ENCODE measurements at places on chromosomes 6 and 20. TPM values are rescaled to one million over a fixed set of nuclear protein-coding genes. Genes with fewer than 3 reads are reported as not detected.
A peak's percentile ranks its signal among the peaks of the same experiment; 100 is the strongest.

DNA sequence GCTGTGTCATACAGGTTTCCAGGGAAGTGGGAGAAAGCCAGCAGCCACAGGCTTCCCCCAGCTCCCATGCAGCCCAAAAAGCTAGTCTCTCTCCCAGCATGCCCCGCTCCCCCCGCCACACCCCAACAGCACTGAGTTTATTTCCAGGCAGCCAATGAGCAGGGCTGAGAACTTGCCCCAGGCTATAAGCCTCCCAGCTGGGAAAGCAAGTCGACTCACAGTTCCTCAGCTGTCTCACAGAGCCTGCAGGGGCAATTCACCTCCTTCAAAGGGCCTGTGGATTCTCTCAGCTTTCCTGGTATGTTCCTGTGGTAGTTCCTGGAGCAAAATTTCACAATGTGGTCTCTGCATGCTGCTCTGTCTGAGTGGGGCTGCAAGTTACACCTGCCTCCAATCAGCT lies 34.2 kb downstream of the PAX1 start:
- no peak for DNase-seq

Gene MRPS10
- 26.8 TPM for total RNA-seq

Gene AVP
- total RNA-seq: not detected

- peak; percentile 87 for DNase-seq
Observed at GRCh38 chr6:118650582-118651281, 659 bp downstream of the CEP85L start.

DNA sequence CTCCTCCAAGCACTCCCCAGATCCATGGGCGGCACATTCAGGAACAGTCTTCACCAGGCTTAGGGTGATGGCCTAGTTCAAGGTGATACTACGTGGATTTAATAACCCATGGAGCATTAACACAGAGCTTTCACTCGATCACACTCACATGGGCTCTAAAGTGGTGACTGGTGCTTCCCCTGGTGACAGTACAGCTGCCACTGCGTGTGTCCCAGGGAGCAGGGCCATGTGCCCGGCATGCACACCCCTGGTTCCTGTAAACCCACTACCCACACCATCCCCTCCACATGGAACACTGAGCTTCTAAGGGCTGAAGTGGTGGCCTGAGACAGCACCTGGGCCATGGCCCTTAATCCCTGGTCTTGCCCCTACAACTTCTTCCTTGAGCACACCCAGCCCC lies 27.8 kb upstream of the APMAP start:
- DNase-seq: peak; percentile 44

GRCh38 chr6:80403365-80403764 lies 296.9 kb downstream of the BCKDHB start:
- no peak for DNase-seq

DNA sequence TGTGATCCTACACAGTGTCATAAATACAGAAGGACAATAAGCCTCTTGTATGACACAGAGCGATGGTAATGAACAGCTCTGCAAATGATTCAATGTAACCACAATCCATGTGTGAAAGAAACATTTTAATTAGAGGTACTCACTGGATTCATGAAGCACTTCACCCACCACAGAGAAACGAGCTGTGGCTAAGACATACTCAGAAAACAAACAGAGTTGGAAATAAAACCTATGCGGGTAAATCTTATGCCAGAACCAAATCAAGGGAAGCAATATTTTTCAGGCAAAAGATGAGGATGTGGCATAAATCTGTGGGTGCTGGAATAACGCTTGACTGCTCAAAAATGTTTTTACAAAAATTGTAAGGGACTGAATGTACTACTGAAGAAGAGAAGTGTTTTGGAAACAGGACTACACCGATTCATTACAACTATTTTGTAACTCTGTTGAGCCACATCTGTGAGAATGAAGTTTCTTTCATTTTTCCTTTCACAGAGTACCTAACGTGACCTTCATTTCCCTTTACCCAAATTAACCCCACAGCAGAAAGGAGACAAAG lies 112.1 kb downstream of the WDR27 start:
- no peak for DNase-seq

Gene CNPY3
- 33.7 TPM for total RNA-seq

GRCh38 chr6:137751768-137752560 lies 115.1 kb upstream of the TNFAIP3 start:
- DNase-seq: no peak

Gene TAGAP
- total RNA-seq: 2.5 TPM

DNA sequence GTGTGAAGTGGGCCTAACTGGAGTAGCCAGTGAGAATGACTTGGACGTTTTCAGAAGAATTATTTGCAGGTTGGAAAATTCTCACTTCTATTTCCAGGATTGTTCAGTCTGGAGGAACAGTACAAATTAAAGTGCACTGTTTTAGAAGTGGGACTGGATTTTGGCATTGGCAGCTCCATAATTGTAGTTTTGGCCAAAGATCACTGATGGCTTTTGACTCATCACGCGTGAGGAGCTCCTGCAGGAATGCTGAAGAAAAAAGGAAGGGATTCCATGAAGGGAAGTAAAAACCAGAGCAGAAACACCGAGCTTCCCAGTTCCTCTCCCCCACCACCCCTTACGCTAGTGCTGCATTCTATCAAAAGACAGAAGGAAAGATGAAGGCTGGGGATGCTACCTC lies 103.5 kb downstream of the JARID2 start:
- no peak for DNase-seq

Gene PLAGL2
- 5.6 TPM for total RNA-seq

DNA sequence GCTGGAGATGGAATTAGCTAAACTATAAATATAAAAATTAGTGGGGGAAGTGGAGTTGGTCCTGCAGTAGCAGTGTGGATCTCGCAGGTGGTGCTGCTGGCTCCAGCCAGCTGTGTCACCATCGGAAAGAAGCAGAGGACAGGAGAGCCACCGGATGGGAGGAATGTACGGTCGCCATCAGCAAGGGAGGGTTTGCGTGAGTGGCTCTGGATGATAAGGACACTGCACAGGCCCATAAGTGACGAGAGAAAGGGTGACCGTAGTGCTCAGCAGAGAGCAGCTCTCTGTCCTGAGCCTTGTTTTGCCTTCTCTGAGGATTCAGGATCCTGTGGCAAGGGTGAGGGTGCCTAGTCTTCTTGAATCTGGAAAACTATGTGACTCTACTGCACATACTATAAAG lies 378.7 kb downstream of the ZFAND3 start:
- no peak for DNase-seq

DNA sequence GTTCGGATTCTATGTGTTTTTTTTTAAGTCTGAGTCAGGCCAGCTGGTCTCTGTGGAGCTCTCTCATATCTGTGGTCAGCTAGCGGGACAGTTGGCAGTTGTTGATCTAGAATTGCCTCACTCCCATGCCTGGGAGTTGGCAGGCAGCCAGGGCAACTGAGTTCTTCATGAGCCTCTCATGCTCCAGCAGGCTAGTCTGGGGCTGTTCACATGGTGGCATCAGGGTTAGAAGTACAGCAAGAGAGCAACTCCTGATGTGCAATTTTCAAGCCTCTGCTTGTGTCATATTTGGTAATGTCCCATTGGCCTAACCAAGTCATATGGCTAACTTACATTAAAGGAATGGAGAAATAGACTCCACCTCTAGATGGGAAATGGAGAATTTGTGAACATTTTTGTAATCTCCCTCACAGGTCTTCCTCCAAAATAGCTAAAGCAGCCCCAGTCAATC lies 6.7 kb upstream of the IFT52 start:
- peak; percentile 92 for DNase-seq

DNA sequence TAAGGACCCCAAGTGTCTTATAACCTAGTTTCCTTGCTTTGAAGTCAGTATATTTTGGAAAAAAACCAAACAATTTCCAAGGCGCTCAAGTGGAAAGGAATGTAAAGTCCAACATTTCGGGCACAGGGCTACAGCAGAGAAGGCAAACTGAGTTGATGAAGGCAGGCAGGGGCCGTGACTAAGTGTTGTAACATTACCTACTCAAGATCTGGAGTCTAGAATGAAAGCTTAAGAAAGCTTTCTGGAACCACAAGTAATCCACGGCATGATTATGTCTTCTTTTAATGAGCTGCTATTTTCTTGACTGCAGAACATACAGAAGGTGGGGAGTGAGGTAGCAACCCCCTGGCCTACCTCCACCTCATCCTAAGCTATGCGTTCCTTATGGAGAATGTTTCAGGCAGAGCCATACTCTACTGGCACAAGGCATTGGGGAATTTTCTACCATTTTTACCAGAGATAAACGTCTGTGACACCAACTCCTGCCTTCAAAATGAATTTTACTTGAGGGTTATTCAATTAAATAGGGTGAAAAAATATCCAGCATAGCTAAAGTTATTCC lies 4.3 kb downstream of the PPP1R10 start:
- peak; percentile 24 for DNase-seq

Gene PTK6
- not detected for total RNA-seq

GRCh38 chr20:32160341-32160740 lies 47.2 kb downstream of the PLAGL2 start:
- DNase-seq: no peak

GRCh38 chr6:136511397-136511796 lies 38.8 kb downstream of the MAP7 start:
- no peak for DNase-seq

Gene DOK5
- 4.4 TPM for total RNA-seq

DNA sequence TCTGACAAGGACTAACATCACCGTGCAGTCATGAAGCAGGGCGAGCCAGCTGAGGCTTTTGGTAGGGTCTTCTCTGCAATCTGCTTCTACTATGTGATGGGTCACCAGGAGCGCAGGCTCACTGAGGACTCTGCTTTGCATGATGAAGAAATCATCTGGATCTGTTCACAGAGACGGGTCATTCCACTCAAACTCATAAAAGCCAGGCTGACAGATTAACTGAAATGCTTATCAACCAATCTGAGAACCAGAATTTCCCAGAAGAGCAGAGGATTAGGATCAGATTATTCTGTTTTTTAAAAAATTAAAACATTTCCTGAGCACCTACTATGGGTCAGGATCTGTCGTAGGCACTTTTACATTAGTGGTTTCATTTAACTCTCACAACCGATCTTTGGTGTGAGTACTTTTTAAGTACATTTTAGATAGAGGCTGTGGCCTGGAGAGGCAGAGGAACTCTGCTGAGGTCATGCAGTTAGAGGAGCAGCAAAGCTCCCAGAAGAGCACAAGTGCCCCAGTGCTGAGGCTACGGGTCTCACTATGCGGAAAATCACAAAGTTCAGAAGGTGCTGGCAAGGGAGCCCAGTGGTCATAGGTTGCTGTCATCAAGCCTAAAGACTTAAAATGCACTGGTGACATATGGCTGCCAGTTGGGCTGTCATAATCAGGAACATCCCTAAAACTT lies 109.1 kb downstream of the BACH2 start:
- no peak for DNase-seq

DNA sequence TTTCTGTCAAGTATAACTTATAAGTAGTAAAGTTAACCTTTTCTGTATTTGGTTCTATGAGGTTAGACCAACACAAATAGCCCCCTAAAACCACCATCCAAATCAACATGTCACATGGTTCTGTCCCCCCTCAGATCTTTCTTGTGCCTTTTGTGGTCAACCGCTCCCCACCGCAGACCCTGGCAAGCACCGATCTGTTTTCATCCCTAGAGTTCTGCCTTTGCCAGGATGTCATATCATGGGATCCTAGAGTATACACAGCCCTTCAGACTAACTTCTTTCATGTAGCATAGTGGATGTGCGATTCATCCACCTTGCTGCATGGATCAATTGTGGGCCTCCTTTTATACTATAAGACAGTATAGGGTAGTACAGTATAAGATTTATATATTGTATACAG lies 124.3 kb downstream of the BCAS1 start:
- no peak for DNase-seq

Gene PSORS1C2
- not detected for total RNA-seq

Gene C6orf15
- not detected for total RNA-seq

Gene LRRC1
- total RNA-seq: 8.3 TPM

GRCh38 chr6:30730601-30731435 lies 10.7 kb downstream of the TUBB start:
- peak; percentile 88 for DNase-seq

GRCh38 chr6:111765763-111766162 lies 107.5 kb downstream of the FYN start:
- no peak for DNase-seq

Gene UBD
- total RNA-seq: 0.24 TPM

Measured in posterior vena cava (tissue), 2 donors.